Activated T-helper 1 cell treated with anti-CD3 and anti-CD28 coated beads, Interleukin-2, amount 50 U/mL, for 16 hours (primary cell): ENCODE measurements at places on chromosomes 1 and 21.

- no peak for DNase-seq
Observed at GRCh38 chr1:200294241-200294640, 115.6 kb downstream of the ZNF281 start.

DNA sequence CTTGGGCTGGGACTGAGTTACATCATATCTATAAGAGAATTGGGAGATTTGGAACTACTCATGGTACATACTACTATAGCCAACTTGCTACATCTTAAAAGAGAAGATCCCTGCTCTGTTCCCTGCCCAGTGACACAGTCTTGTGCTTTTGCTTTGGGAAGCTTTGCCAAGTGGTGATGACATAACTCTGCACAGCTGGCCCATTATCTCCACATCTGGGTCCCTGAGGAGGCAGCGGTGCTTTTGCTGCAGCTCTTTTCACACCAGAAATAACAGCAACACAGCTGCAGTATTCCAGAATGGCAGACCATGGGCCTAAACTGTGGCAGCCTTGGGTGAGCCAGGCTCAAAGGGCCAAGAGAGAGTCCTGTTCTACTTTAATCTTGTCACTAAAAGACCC, 296.0 kb downstream of the HHAT start:
- no peak for DNase-seq

DNA sequence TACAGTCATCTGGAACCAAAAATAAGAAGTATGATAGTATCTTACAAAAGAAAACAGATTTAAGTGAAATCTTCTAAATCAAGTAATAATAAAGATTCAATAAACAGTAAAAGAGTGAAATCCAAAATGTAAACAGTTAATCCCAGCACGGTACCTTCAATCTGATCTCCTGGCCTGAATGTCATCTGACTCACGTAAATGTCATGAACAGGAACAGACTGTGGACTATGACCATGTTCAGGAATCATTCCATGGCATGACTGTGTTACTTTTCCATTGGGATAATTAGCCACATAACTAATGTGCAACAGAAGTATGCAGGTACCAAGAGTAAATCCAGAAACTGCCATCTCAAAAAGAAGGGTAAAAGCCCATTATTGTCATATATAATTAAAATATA, 18.0 kb downstream of the FRRS1 start:
- DNase-seq = no peak

DNA sequence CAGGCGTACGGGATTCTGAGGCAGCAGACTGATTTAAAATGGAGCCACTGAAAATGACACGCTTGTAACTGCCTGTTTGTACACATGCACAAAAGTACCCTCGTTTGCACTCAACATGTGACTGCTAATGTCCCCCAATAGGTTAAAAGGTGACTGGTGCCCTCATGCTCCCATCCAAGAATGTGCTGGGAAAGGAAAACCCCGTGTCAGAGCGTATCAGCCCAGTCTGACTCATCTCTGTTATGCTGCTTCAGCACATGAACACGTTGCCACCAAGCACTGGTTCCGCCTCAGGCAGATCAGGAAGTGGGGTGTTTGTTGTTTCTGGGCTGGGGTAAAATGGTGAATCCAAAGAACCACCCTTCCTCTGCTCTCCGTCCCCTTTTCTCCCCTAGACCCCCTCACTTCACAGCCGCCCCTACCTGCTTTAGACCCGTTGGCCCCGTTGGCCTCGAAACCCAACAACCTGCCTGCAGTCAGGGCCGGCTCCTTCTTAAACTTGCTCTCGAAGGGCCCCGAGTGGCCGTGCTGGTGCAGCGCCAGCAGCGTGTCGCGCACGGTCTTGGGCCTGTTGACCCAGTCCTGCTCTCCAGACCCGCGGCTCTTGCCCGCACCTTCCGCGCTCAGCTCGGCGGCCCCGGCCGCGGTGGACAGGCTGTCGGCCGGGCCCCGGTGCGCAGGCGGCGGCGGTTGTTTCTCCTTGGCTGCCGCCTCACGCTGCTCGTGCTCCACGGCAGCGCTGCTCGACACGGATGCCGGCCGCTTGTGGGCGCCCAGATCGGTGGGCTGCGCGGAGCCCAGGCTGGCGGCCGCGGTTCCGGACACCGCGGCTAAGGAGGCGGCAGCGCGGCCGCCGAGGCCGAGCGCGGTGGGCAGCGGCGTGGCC, 1.7 kb downstream of the IRF2BP2 start:
- DNase-seq = peak; percentile 70

DNA sequence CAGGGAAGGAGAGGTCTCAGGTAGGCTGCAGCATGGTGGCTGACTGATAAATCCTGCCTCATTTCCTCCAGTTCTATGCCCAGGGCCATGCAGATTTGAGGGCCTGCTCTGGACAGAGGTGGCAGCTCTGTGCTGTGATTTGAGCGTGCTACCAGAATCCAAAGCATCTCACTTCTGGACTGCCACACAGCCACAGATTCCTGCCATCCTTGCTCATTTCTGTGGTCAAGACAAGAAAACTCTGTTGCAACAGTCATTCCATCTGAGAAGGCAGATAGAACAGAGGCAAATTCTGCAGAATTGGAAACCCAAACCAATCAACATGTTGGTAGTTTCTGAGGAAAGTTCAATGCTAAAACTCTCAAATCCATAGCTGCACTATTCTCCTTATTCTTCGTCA, 102.8 kb upstream of the GALNT2 start:
- DNase-seq = no peak

- no peak for DNase-seq
Observed at GRCh38 chr1:116770625-116771024, 16.4 kb downstream of the CD2 start.

DNA sequence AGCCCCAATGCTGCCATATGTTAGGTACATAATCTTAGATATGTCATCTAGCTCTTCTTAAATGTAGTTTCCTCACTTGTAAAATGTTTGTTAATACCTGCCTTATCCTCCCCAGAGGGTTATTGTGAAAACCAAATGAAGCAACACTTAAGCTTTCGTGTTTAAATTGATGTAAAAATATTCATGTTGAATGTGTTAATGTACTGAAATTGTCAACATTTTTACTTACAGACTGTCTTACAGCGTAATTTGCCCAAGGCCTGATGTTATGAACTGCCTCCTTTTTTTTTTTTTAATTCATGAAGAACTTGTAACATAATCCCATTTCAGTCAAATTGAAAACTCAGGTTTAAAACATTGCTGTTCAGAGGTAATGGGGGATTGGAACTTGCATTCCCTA, 25.6 kb upstream of the ENAH start:
- no peak for DNase-seq

GRCh38 chr1:212545941-212546635, 62.5 kb upstream of the ATF3 start:
- no peak for DNase-seq

- no peak for DNase-seq
Observed at GRCh38 chr21:24577301-24577700, 1030.0 kb downstream of the MRPL39 start.

DNA sequence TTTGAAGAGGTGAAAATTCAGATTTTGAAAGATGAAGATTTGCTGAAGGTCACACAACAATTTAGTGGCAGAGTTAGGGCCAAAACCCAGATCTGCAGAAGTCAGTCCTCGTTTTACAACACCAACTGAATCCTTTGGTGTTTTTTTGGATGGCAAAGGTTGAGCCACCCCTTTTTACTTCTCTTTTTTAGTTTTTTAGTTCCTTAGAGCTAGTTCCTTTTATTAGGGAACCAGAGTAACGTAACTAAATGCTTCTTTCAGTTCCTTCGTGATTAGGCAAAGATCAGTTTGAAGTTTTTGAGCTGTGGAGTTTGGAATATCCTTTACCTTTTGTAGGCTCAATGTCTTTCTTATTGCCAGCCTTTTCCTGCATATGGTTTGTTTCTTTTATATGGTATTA, 67.9 kb upstream of the ARID1A start:
- no peak for DNase-seq

DNA sequence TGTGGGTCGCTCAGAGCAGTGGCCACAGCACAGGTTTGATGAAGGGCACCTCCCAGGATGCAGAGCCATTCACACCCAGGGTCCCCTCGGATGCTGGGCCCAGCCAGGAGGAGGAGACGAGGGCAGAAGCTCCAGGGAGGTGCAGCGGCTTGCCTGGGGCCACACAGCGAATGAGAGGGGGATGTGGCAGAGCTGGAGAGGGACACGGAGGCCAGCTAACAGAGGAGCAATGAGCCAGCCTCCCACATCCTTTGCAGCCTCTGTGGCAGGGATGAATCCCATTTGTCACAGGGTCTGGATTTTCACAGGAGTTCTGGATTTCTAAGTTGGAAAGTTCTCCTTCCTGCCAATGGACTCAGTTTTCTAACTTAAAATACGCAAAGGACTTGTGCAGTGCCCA, 35.9 kb downstream of the CHD5 start:
- DNase-seq = no peak

- no peak for DNase-seq
Observed at GRCh38 chr1:56578963-56579875, at the start of gene PLPP3. TSS of gene PLPP3 (minus strand) at chr1:56579563. CDS start at chr1:56579016, 547 bp downstream.

- DNase-seq = no peak
Observed at GRCh38 chr1:236100799-236101198, 35.9 kb upstream of the NID1 start.

GRCh38 chr1:161265305-161265704, 6.8 kb downstream of the PCP4L1 start:
- no peak for DNase-seq

DNA sequence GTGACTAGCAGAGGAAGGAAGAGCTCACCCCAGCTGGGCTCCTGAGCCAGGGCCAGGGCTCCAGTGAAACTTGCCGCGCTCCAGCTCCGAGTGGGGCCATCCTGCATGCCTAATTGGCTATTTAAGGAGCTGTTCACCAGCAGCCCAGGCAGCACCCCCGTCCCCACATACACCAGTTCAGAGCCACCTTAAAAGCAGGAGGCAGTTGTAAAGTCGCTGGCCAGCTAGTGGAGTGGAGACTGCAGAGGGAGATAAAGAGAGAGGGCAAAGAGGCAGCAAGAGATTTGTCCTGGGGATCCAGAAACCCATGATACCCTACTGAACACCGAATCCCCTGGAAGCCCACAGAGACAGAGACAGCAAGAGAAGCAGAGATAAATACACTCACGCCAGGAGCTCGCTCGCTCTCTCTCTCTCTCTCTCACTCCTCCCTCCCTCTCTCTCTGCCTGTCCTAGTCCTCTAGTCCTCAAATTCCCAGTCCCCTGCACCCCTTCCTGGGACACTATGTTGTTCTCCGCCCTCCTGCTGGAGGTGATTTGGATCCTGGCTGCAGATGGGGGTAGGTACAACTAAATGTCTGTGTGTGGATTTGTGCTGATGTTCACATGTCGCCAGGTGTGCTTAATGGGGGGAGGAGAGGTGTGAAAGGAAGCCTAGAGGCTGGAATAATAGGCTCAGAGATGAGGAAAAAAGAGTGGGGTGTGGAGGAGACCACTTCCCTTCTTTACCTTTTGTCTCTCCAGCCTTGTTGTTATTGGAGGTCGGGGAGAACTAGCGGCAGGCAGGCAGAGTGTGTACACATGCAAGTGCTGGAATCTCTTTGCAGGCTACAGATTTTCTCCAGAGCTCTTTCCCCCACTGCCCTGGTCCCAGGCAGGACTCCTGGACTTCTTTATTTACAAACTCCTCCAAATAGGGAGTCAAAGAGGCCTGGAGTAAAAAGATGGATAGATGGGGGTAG, at the start of gene CA14:
Gene CA14 (plus strand): TSS at position 151 of the 962 bp plus-strand sequence. CDS start 355 bp downstream, at position 506.
- DNase-seq = no peak

DNA sequence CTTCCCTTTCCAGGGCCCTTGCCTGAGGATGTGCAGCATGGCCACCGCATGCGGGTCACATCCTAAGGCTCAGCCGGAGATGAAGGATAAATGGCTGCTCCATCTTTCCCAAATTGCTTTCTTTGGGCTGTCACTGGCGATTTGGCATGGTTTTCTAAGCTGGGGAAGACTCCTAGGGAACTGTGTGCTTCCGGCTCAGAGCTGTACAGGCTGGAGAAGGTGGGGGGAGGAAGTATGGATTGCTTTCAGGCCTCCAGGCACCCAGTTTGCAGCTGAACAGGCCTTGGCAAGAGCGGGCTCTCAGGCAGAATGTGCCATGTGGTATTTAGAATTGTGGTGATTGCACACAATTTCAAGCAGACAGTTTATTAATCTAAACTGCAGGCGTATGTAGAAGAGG, 48.9 kb downstream of the TMEM53 start:
- no peak for DNase-seq

DNA sequence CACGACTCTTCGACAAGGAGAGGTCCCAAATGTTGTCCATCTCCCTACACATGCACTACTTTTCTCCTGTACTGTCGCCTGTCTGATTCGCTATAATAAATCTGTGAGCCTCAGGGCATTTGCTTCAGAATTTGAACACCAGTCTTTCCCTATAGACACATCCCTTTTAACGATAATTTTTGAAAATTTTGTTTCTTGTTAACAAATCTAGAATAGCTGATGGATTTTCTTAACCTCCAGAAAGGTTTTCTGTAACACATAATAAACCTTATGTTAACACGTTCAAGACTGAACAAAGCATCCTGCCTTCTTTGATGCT, 704 bp downstream of the CAPZA1 start:
- DNase-seq = no peak

DNA sequence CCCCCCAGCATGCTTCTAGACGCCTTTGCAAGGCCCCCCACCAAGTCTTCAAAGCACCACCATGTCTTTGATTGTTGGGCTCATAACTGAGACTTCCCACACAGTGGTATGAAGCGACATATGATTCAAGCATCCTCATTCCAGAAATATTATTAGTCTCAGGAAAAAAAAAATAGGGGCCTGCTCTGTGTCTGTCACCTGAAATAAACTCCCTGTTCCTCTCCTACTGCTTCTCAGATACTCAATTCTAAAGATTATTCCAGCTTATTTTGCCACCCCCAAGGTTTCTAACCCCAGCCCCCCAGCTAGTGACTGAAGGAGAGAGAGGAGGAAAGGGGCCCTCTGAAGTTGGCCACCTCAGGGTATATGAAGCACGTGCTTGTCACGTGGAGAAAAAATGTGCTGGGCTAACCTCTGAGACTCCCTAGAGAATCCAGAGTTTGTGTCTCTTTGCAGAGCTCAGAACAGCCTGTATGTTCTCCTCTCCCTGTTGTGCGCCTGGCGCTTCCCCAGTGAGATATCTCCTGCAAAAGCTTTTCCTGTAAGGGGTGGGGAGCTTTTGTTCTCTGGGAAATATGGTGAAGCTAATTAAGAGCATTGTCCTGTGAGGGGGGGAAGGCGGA, 35.9 kb upstream of the RASAL2 start:
- no peak for DNase-seq

DNA sequence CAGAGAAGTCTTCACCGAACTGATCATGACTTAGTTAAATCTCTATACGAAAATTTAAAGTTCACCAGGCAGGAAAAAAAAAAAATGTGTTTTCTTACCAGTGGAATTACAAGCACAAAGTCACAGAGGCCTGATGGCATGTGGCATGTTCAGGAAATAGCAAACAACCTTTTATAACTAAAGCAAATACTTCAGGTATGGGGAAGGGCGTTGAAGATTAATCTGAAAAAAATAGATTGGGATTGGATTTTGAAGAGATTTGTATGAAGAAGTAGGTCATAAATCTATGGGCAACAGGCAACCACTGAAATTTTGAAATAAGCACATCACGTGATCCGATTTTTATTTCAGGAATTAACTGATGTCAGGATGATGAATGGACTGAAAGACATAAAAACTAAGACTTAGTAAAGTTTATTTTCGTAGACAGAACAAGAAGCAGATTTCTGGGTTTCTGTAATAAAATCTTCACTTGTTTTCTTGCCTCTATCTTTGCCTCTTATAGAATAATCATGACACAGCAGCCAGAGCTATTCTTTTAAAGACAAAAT, 295.9 kb upstream of the ADGRL4 start:
- no peak for DNase-seq
